ENCODE measurements at places on chromosomes 3 and 15. TPM values are rescaled to one million over a fixed set of nuclear protein-coding genes. Genes with fewer than 3 reads are reported as not detected.

- no peak for DNase-seq
Measured at GRCh38 chr15:68658641-68659358, 80.0 kb downstream of the CORO2B start.

Gene TMPRSS7
- total RNA-seq, result not detected

DNA sequence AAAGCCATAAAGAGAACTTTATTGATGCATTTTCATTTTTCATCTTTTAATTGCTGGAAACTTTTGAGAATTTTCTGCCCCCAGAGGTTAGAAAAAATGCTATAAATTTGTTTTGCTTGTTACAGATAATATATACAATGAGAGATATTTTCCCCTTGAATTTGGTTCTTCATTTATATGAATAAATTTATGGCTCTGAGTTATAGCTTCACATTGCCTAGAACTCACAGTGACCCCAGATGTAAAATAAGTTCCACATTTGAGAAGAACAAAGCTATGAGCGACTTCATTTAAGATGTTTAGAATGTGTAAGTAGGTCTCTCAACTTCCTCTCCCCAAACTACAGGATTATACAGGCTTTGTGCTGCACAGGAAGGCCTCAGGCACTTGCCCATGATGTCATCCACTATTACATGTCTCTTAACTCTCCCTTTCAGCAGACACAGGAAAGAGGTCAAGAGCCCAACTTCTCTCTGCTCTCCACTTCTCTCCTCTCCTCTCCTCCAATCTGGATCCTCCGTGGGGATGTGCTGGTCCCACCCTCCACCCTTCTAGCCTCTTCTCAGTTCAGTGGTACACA is 92.8 kb downstream of the DUT start:
- DNase-seq, result no peak

Gene CKMT1A
- not detected for total RNA-seq

Gene IQCF5
- total RNA-seq, result not detected

Gene CILP
- 0.45 TPM for total RNA-seq

DNA sequence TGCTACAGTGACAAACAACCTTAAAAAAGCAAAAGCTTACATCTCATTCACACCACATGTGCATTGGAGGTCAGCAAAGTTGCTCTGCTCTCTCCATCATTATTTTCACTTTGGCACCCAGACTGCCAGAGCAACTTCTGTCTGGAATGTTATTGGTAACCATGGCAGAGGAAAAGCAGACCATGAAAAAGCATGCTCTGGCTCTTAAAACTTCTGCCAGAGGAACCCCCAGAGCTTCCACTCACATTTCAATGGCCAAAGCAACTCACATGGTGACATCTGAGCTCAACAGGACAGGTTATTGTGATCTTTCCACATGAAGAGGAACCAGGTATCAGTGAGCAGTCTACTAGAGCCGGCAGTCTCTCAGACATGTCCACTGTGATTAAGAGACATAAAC is 21.9 kb upstream of the FRMD5 start:
- no peak for DNase-seq

Gene ANKRD34C
- not detected for total RNA-seq

DNA sequence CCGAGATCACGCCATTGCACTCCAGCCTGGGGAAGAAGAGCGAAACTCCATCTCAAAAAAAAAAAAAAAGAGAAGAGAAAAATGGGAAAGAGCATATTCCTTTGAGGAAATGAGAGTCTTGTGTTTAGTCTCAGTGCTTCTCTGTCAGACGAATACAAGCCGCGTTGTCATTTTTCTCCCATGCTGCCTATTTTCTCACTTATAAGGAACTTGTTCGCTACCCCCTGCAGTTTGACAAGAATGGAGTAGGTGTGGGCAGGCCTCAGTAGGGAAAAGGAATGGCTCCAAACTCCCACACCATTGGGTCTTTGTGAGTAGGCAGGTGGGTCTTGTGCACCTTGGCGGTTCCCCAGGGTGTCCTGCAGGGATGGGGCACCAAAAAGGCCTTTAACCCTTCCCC is 6.5 kb downstream of the GPR160 start:
- DNase-seq, result no peak

DNA sequence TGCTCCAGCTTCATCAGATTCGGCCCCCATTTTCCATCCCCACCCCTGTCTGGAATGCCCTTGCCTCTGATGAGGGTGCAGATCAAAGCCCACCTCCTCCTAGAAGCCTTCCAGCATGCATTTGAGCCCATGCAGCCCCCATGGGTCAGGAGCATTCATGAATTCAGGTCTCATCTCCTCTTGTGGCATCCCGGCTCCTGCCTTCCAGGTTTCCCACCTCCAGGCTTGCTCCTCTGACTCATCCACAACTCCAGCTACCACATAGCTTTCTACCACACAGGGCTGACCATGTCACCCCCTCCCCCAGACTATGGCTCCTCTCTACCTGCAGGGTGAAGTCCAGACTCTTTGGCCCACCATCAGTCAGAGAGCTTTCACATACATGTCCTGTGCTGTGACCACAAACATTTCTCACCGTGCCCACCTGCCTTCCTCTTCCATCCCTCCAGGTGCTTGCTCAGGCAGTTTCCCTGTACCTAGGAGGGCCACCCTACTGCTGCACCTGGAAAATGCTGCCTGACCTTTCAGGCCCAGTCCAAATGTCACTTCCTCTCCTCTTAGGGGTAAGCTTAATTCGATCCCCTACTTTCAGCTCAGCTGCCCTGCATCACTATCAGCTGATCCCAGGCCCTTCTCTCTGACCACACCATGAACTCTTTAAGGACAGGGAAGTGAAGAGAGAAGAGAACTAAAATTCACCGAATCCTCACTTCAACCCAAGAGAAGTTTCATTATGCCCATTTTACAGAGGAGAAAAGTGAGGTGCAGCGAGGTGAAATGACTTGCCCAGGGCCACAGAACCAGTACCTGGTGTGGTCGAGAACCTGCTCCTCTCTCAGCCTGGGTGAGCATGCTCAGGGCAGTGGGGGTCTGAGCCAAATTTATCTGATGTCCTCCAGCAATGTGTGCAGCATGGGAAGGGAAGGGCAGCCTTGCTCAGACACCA is 13.7 kb upstream of the FGD5 start:
- DNase-seq, result no peak

Gene DPPA2
- not detected for total RNA-seq

DNA sequence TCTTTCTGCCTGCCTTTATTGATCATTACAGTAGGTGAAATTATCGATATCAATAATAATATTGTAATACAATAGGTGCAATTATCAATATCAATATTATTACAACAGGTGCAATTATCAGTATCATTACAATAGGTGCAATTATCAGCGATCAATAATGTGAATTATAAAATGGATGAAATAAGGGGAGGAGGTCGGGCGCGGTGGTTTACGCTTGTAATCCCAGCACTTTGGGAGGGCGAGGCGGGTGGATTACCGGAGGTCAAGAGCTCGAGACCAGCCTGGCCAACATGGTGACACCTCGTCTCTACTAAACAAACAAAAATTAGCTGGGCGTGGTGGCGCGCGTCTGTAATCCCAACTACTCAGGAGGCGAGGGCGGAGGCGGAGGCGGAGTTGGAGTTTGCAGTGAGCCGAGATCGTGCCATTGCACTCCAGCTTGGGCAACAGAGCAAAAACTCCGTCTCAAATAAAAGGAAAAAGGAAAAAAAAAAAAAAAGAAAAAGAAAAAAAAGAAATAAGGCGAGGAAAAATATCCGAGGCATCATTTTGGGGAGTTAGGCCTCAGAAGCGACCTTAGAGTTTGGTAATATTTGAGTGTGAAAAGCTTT is 611 bp upstream of the BNIP2 start:
- peak; percentile 70 for DNase-seq

DNA sequence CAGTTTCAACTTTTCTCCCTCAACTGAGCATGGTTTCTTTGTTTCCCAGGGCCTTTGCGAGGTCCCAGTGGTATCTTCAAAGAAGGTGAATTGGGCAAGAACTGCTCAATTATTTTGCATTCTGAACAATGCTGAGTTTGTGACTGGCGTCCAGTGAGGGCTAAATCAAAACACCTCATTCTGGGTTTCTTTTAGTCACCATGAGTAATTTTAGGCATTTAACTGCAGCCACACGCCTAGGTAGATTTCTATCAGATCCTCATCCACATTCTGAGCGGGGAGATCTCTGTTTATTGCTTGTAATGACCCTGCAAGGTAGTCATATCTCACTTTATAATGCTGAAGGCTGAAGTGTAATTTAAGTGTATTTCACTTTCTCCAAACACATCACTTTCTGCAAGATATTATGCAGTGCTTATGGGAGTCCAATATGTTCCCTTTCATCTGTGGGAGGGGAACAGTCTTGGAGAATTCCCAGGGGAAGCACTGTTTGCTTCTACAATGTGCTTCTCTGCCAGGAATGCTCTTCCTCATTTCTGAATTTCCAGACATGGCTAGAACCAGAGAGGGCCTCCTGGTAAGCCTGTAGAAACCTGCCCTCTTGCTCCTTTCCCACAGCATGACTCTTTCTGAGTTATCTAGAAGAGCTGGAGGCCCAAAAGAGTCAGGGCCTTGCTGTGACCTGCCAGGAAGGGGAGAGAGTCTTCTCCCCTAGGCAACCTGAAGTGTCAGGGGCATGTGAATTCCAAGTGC is 91.7 kb downstream of the FRMD4B start:
- no peak for DNase-seq

Gene WDR76
- 14.5 TPM for total RNA-seq

Gene NPAP1
- not detected for total RNA-seq

Gene CPEB1
- total RNA-seq, result not detected

Gene CSPG4
- not detected for total RNA-seq

Gene PCNP
- total RNA-seq, result 172 TPM

- DNase-seq, result no peak
Measured at GRCh38 chr3:51934991-51935885, 6.5 kb downstream of the RRP9 start.

DNA sequence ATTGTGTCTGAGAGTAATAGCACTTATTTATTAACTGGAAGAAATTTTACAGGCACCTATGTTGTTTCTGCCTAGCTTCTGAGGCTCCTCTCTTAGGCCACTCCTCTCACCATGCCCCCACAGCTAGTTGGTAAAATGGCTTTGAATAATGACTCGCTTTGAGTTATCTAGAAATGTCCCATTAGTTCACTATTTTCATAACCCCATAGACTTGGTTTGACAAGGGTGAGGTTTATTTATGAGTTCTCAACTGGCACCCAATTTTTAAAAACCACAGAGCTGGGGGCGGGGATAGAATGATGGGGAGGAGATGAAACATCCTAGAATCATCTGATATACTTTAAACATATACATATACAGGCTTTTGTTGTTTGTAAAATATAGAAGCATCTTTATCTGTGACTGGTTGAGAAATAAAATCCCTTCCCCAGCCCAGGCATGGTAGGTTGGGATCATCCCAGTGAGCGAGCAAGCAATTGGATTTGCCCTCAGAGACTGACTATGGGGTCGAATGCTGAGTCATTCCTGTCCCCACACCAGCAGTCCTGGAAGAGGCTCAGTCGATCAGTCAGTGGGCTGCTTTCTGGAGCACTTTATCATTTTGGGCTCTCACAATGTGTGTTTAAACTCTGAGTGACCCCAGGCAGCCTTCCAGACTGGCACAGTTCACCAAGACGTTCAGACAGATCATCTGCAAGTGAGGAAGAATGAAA is 60.2 kb upstream of the TSEN2 start:
- no peak for DNase-seq

DNA sequence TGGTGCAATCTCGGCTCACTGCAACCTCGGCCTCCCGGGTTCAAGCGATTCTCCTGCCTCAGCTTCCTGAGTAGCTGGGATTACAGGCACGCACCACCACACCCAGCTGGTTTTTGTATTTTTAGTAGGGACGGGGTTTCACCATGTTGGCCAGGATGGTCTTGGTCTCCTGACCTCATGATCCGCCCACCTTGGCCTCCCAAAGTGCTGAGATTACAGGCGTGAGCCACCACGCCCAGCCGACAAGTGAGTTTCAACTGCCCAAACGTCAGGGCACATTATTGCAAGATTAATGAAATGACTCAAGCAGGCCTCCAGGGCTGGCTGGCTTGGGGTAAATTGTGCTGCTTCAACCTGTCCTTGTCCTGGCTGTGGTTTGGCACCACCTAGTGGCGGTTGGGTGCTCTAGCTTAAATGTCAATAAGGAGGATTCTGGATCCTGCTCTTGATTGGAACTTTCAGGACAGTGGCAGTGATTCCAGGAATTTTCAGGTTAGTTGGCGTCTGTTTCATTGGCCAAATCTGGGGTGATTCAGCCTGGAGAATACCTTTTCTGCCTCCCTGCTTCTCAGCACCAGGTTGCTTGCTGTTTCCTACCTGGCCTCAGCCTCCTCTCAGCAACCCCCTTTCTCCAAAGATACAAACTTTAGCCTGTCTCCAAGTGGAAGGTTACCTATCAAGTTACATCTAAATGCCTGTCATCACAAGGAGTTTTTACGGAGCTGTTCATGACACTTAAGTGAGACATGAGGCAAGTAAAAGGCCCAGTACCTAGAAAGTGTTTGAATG is 32.4 kb upstream of the SACM1L start:
- DNase-seq, result peak; percentile 74

- DNase-seq, result no peak
Measured at GRCh38 chr3:133928903-133929607, 33.4 kb upstream of the RAB6B start.

- DNase-seq, result no peak
Measured at GRCh38 chr3:42511201-42511600, 8.8 kb downstream of the VIPR1 start.

- no peak for DNase-seq
Measured at GRCh38 chr3:184338511-184338945, 1.1 kb downstream of the FAM131A start.

Gene RASGRP1
- total RNA-seq, result 100 TPM

Gene RASL12
- not detected for total RNA-seq

DNA sequence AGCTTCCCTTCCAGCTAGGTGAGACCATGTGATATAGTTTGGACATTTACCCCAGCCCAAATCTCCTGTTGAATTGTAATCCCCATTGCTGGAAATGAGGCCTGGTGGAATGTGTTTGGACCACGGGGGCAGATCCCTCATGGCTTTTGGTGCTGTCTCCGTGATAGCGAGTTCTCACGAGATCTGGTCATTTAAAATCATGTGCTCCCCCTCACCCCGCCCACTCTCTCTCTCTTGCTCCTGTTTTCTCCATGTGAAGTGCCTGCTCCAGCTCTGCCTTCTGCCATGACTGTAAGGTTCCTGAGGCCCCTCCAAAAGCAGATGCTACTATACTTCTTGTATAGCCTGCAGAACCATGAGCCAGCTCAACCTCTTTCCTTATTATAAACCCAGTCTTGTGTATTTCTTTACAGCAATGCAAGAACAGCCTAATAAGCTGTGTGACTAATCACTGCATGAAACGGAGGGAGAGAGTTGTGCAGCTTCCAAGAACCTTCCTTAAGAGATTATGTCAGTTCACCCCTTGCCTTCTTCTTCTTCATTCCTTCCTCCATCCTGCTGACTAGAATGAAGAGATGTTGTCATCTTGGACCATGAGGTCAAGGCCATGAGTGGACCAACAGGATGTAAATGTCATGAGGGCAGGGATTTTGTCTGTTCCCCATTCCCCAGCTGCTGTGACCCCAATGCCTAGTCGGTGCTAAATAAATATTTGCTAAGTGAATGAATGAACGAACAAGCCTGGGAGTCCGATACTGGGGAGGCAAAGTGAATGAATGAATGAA is 91.0 kb downstream of the CPN2 start:
- DNase-seq, result no peak

Gene PPP1R14D
- total RNA-seq, result not detected

Gene IL12A
- 1.3 TPM for total RNA-seq
